ENCODE measurements at places on chromosomes 11 and 22.
A peak's percentile ranks its signal among the peaks of the same experiment; 100 is the strongest.

DNA sequence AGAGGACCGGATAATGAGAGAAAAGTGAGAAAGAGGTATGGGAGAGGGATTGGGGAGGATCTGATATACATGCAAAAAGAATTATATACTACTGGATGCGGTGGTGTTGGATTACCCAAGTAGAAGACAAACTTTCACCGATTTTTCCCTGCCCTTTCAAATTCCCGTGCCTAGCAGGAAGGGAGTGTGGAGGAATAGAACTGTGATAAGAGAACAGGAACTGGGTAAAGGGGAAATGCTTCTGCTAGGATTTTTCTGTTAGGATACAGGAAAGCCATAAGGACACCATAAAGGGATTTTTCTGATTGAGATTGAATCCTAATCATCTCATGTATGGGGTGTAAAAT lies 480 bp upstream of the MTMR2 start:
- no peak for DNase-seq

DNA sequence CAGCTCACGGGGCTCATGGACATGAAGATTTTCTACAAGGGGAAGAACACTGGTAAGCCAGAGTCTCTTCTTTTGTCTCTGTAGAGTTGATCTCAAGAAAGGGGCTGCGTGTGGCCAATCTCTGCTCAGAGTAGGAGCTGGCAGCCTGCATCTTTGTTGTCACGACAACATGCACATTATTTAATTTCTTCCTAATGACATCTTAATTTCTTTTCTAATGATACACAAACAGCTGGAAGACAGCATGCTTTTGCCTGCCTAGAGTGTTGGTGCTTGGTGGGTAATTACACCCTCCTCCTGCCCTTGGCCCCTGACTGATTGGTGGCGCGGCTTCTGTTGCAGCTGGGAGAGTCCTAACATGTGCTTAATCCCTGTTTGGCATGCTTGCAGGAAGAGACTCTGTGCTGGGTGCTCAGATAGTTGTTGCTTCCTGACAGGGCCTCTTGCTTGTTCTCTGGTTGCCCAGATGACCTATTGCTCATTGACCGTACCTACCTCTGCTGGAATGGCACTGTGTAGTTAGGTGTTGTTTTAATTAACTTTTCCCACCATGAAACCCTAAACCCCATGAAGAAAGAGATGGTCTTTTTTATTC lies 106.9 kb upstream of the SORL1-AS1 start:
- no peak for DNase-seq

- DNase-seq: no peak
These were observed 14.4 kb upstream of the OSBP start for GRCh38 chr11:59629996-59630395.

- peak; percentile 3 for DNase-seq
These were observed 19.7 kb downstream of the ALG9 start for GRCh38 chr11:111851636-111852035.

DNA sequence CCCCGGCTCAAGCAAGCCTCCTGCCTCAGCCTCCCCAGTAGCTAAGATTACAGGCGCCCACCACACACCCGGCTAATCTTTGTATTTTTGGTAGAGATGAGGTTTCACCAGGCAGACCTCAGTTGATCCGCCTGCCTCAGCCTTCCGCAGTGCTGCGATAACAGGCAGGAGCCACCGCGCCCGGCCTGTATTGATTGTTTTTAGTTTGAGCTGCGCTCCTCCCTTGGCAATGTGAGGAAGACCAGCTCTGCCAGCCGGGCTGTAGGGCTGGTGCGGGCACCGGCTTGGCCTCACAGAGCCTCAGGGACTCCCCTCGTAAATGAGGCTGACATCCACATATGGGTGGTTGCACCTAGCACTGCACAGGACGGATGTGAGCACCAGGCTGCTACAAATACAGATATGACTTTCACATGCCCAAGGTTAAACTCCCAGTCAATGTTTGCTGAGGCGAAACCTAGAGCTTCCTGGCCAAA lies 7.5 kb upstream of the SLC2A11 start:
- no peak for DNase-seq

GRCh38 chr22:17724678-17725499 lies 49.4 kb downstream of the BID start:
- DNase-seq: no peak

DNA sequence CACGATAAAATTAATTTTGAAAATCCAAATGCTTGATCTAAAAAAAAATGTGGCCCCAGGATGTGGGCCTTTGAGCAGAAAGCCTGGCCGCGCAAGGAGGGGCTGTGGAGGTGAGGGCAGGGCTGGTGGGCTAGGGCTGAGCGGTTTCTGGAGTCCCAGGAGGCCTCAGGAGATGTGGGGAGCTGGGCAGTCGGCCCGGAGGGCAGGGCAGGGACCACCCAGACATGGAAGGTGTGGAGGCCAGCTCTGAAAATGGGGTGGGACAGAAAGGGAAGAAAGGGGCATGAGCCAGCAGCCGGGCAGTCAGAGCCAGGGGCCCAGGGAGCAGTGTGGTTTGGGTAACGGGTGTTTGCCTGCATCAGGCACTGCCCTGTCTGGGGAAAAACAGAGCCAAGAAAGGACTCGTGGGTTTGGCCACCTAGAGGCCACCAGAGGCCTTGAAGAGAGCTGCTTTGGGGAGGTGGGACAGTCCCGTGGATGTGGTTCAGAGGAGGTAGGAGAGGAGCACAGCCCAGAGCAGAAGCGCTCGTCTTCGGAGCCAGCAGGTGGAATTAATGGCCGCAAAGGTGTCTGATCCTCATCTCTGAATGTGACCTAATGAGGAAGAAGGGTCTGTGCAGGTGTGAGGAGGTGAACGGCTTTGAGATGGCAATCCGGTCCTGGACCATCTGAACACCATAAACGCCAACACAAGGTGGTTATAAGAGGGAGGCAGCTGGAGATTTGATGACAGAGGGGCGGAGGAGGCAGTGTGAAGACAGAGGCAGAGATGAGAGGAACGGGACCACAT lies 50.2 kb downstream of the IGF2 start:
- no peak for DNase-seq

DNA sequence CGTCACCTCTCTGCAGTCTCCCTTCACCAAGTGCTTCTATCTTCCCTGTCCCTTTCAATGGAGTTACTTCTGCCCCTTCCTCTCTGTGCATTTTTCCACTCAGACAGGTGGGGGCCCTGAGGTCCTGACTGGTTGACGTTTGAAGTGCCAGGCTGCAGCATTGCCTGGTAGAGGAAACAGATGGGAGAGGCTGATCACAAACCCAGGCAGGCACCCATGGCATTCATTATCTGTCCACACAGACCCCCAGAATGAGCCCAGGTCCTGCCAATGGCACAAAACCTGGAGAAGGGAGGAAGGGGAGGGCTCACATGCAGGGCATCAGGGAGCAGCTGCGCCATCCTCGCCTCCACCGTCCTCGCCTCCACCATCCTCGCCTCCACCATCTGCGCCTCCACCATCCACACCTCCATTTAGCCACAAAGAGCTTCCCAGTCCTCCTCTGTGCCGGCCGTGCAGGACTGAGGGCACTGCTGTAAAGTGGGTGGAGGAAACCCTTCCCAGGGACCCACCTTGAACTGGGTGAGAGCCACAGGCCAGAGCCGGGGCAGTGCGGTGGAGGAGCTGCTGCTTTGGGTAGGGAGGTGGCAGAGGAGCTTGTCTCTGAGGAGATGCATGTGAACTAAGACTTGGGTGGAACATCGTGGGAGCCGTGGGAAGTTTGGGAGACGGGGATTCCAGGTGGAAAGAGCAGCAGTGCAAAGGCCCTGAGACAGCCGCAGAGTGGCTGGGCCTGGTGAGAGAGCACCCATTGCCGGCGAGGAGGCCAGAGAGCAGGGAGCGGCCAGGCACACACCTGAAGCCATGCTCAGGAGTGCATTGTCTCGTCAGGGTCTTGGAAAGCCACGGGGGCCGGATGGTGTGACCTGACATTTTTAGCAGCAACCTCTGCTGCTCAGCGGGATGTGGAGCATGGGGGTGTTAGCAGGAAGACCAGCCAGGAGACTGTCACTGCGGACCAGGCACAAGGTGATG lies 145.1 kb downstream of the TBC1D22A start:
- no peak for DNase-seq

GRCh38 chr11:83011333-83012167 lies 60.1 kb downstream of the RAB30 start:
- no peak for DNase-seq

GRCh38 chr11:125980436-125980835 lies 34.6 kb downstream of the VSIG10L2 start:
- no peak for DNase-seq

DNA sequence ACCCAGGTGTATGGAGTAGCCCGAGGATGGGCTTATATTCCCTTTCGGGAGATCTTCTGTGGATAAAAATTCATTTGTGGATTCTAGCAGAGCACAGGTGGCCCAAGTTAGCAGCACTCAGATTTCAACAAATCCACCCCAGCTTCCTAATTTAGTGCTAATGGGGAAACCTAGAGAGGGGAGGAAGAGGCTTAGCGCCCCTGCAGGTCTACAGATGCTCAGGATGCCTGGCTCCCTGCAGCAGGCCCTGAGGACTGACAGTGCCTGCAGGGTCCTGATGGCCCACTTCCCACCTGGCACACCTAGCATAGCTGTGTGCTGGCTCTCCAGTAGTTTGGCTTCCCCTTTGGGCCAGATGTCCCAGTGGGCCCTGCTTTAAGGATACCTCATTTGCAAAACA lies 6.5 kb downstream of the DGAT2 start:
- DNase-seq: no peak

DNA sequence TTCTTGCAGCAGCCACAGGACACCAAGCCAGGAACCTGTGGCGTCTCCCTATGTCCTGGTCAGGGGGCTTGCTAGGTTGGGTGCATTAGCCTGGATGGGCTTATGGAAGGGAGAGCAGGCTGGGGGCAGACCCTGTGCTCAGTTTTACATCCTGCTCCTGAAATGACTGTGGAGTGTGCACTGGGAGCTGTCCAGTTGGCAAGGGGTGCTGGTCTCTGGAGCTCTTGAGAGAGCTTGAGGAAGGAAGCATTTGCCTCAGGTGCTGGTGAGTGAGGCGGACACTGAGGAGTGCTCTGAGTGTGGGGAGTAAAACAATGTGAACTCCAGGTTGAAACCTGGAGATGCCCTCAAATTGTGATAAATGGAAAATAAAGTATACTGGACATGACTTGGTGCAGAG lies 3.4 kb downstream of the SCGB1D4 start:
- no peak for DNase-seq

DNA sequence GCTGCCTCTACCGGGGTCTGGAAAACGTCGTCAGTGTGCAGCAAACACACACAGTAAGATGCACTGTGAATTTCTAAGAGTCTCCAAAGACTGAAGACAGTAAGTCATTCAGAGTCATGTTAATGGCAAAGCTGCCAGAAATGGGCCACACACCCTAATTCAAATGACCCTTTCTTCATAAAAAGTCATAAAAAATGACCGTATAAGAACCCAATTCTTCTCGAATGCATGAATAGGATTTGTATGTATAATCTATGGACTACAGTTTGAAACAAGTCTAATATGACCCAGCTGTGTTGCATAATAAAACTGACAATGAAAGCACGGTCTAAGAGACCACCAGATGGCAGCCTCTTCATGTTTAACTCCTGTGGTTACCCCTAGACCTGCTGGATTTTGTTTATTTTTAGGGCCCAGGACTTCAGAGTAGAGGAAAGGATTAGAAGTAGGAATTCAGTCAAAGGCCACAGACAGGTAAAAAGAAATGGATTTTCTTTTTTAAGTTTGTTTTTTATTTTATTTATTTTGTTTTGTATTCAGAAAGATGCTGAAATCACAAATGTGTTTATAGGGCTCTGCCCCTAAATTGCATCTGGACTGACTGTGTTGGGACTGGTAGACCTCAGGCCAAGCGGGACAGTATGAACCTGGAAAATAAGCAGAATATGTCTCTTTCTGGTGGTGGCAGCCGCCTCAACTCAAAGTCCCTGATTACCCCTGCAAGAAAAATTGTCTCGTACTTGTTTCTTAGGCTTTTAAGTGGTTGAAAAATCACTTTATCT lies 32.1 kb upstream of the SLC5A12 start:
- DNase-seq: peak; percentile 61

GRCh38 chr11:47177229-47177845 lies 658 bp upstream of the ARFGAP2 start:
- DNase-seq: peak; percentile 37

GRCh38 chr11:82756765-82757639 lies 23.3 kb upstream of the FAM181B start:
- DNase-seq: peak; percentile 84

DNA sequence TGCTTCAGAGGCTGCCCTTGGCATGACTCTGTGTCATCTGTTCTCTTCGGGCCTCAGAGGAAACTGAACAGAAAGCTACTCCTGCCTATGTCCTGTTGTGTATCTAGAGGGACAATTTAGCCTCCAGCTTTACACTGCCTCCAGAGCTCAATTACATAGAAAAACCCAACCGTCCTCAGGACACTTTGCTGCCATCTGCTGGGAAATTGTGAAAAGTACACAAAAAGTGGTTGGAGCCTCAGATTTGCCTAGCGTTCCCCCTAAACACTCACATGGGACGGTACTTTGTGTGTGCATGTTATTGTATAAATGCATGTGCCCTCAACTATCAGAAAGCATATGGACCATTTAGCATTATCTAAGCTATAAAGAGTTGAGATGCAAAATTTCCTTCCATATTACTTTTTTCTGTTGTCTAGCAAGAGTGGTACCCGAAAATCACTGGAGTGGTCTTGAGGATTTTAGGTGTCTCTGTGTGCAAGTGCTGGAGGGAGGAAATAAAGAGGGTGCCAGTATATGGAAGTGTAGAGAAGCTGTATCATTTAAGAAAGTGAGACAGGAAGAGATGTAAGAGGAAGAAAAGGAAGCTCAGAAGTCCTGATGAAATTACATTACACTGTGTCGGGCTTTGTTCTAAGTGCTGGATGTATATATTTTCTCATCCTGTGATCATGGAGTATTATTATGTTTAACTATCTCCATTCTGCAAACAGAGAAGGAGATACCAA lies 8.7 kb upstream of the MS4A4E start:
- DNase-seq: no peak

DNA sequence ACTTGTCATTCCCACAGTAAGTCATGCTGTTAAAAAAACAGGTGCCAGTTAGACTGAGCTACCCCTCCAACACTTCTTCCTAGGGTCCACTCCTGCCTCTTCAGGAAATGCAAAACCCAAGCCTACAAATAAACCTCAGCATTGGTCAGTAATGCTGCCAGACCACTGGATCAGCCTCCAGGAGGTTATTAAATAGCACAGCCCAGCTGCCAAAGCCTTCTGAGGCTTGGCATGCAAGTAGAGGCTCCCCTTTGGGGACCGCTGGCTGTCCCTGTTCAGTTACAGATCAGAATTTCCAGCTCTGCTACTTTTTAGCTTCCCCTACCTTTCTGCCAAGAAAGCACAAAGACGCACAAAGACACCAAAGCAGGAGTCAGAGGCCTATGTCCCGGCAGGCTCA lies 33.3 kb downstream of the ABTB2 start:
- DNase-seq: no peak

DNA sequence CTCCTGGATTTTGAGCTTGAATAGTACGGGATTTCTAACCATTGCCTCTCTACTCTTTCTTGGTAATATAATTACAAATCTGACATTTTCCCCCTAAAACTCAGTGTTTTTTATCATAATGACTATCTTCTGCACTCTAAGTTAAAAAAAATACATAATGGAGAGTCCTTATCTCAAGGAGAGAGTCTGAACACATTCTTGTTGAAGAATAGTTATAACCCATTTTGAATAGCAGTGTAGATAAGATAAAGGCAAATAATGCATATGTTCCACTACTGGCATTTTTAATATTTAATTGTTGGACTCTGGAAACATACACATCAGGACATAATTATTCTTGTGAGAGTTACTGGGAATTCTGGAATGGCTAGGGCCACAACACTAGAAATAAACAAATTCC lies 456.5 kb upstream of the ANO5 start:
- DNase-seq: no peak

- no peak for DNase-seq
These were observed 141.8 kb downstream of the TEAD1 start for GRCh38 chr11:12815931-12816494.

- DNase-seq: no peak
These were observed 64.9 kb downstream of the SPECC1L start for GRCh38 chr22:24335496-24335895.

Data from NCI-H446 treated with DMSO at 0.1 percent for 48 hours (cell line).